Activated T-cell treated with anti-CD3 and anti-CD28 coated beads for 48 hours (primary cell): ENCODE measurements at places on chromosomes 6 and 20.

GRCh38 chr20:51480507-51481270, 61.8 kb downstream of the NFATC2 start:
- DNase-seq, result peak; percentile 68

- DNase-seq, result no peak
Observed at GRCh38 chr6:14126191-14126590, 8.6 kb downstream of the CD83 start.

DNA sequence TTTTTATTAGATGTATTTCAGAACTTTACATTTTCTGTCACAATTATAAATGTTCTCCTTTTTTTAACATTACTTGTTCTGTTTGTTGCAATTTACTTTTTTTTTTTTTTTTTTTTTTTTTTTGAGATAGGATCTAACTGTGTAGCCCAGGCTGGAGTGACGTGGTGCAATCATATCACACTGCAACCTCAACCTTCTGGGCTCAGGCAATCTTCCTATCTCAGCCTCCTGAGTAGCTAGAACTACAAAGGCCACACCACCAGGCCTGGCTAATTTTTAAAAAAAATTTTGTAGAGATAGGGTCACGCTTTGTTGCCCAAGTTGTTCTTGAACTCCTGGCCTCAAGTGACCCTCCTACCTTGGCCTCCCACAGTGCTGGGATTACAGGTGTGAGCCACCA, 15.1 kb upstream of the MBOAT1 start:
- DNase-seq, result no peak

DNA sequence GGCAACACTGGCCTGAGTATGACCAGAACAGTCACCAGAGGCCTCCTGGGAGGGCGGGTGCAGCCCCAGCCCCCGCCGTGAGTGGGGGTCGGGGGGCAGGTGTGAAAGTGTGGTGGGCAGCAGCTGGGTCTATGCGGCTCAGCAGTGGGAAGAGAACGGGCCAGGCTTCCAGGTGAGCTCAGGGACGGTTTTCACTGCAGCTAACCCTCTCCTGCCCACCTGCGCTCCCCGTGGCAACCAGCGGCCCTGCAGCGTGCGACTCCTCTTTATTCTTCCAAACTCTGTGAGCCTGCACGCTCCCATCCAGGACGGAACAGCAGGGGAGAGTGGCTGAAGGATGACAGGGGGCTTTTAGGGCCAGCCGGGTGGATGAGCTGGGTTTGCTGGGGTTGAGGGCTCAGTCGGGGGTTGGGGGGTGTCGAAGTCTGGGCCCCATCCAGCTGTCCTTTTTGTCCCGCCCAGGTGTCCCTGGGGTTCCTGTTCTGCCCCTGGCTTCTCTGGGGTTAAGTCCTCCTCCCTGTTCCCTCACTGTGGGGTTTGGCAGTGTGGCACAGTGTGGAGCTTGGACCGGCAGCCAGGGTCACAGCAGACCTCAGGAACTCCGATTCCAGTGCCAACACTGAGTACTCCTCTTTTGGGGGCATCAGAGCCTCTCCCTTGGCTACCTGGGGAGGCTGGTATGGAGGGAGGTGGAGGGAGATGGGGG, 859 bp upstream of the BIRC7 start:
- no peak for DNase-seq

- no peak for DNase-seq
Observed at GRCh38 chr6:40948570-40948969, 90.5 kb downstream of the UNC5CL start.

GRCh38 chr6:5729080-5729434, 277.7 kb downstream of the NRN1 start:
- DNase-seq, result no peak

DNA sequence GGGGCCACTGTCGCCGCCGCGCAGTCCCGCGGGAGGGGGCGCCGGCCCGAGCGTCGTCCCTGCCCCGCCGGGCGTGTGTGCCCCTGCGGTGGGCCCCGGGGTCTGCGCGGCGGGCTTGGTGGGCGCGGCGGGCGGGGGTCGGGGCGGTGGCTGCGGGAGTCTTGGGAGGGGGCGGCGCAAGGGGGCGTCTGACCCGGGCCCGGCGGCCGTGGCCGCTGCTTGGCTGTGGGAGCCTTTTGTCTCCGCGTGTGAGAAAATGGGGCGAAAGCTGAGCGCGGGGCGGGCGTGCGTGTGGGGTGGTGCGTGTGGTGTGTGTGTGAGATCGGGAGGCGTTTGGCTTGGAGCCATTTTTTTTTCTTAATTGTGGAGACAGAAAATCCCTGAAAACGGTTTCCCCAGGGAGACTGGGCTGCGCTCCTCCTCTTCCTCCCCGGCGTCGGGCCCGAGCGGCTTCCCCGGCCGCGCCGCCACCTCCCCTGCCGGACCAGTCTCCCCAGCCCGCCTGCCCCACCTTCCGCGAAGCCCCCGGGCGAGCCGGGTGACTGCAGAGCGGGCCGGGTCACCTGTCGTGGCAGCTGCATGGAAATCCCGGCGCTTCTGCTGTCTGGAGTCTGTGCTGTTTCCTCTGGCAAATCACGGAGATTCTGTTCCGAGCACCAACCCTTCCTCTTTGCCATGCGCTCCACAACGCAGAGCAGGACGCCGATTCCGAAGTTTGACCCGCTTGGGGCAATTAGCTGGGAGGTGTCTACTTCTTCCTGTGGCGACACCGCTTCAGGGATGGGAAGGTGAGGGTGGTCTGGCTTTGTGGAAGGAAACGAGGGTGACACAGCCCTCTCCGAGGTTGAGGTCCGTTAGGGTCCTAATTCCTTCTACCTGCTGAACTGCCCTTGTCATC, 64.4 kb downstream of the GTF2H5 start:
- DNase-seq, result peak; percentile 25

- DNase-seq, result no peak
Observed at GRCh38 chr20:37567671-37568588, 40.3 kb upstream of the BLCAP start.

DNA sequence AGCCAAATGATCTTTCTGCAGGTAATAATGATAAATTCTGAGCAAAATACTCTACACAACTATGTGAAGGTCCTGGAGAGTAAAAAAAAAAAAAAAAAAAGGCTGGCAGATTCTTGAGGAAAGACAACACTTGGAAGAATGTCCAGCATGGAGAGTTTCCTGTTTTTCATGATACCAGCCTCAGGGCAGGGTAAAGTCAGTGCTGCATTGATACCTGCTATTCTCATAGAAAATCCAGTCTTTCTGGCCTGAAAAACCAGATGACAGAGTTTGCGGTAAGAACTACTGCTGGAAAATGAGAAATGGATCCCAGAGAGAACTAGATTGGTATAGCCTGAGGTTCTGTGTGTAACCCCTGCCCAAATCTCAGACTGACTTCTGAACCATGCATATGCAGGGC, 89.1 kb downstream of the AFG1L start:
- no peak for DNase-seq

DNA sequence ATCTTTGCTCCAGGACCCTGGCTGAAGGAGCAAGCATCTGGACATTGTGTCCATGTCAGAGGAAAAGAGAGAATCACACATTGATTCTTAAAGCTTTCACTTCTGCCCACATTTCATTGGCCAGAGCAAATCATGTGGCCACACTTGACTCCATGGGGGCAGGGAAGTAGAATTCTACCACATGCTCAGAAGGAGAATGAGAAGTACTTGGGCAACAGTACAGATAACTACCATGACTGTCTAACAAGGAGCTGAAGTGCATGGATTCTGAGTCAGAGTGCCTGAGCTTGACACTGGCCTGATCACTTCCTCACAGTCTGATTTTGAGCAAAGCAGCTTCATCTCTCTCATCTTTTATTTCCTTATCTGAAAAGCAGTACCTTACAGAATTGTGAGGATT, 38.6 kb downstream of the GHRH start:
- no peak for DNase-seq

DNA sequence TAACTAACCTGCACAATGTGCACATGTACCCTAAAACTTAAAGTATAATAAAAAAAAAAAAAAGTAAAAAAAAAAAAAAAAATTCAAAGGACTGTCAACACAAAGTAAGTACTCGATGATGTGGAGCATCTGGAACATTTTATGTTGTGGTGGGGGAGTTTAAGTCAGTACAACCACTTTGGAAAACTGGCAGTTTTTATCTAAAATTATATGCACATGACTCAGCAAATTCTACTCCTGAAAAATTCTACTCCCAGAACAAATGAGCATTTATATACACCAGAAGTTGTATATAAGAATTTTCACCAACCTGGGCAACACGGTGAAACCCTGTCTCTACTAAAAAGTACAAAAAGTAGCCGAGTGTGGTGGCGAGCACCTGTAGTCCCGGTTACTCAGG, 36.9 kb upstream of the CCDC28A start:
- no peak for DNase-seq

DNA sequence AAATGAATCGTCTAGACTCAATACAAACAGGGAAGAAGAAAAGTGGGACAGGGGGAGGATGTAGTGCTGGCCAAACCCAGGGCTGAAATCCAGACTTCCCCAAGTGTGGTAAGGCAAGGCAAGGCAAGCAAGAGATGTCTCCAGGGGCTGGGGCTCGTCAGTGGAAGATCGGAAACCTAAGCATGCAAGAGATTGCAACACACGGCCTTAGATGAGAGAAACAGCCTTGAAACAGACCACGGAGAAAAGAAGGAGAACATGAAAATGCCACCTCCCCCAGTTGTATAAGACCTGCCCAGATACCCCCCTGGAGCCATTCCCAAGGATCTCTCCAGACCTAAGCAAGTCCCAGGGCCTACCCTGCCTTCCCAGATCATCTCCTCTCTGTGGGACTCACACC, 20.0 kb downstream of the VEGFA start:
- DNase-seq, result no peak

DNA sequence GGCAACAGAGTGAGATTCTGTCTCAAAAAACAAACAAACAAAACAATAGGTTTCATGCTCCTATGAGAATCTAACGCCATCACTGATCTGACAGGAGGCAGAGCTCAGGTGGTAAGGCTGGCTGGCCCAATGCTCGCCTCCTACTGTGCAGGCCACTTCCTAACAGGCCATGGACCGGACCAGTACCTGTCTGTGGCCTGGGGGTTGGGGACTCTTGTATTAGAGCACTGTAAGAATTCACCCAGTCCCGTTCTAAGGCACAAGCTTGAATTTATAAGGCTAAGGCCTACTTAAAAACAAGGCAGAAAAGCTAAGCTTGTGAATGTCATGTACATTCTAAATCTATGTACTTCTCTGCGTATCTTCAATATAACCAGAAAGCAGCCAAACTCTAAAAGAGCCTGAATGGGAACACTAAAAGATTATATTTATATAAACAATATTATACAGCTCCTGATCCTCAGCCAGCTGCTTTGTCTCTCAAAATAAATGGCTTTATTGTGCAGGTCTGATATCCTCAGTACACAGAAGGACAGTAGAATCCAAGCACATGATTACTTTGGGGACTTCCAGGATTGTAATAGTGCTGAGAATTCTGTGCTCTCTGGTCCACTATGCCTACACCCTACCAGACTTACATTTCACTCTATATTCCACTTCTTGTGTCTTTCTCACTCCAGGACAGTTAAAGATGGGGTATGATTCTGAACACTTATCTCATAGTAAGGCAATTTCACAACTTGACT, 64.5 kb upstream of the DST start:
- no peak for DNase-seq

- DNase-seq, result no peak
Observed at GRCh38 chr6:64113704-64114103, 478.1 kb downstream of the PHF3 start.

DNA sequence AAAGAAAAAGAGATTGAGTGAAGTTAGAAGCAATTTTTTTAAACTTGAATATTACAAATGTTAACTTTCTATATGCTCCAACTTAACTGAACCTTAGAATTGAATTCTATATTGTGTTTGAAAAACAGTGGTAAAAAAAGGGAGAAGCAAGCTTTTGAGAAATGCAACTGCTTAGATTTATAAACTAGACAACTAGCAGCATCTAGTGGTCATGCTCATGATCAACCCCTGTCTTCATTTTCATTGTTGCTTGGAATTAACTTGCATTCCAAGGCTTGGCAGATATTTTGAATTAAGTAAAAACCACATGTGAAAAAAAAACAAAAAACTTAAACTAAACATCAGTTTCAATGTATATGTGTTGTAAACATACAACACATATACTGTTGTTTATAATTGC, 113.1 kb downstream of the C6orf58 start:
- no peak for DNase-seq

GRCh38 chr6:166277892-166278578, 30.2 kb downstream of the PRR18 start:
- no peak for DNase-seq

- DNase-seq, result no peak
Observed at GRCh38 chr20:32456869-32457478, 98.8 kb downstream of the ASXL1 start.

DNA sequence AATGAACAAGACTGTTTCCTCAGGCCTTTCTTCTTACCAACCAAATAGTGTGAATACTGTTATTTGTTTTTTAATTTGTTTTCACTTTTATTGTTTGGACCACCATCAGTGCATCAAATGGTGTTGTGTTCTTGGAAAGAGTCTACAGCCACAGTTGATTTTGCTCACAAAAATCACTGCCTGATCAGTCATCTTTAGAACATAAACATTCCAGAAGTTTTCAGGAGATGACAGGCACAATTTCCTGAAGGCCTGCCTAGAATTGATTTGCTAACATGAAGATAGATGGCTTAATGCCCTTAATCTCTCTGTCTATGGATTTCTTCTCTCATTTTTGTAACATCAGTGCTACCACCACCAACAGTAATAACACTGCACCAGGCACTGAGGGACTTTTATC, 13.5 kb downstream of the IL22RA2 start:
- no peak for DNase-seq

- DNase-seq, result no peak
Observed at GRCh38 chr6:1297746-1298145, 14.2 kb upstream of the FOXQ1 start.

GRCh38 chr6:15990179-15990578, 138.7 kb upstream of the MYLIP start:
- DNase-seq, result no peak

- DNase-seq, result no peak
Observed at GRCh38 chr20:31869942-31870725, at the start of the genes DUSP15 and TTLL9. Gene DUSP15, minus strand, starts transcription at chr20:31870527. Its CDS starts 190 bp downstream, at chr20:31870337. Gene TTLL9, plus strand, starts transcription at chr20:31870634. Its CDS starts 493 bp downstream, at chr20:31871127.

DNA sequence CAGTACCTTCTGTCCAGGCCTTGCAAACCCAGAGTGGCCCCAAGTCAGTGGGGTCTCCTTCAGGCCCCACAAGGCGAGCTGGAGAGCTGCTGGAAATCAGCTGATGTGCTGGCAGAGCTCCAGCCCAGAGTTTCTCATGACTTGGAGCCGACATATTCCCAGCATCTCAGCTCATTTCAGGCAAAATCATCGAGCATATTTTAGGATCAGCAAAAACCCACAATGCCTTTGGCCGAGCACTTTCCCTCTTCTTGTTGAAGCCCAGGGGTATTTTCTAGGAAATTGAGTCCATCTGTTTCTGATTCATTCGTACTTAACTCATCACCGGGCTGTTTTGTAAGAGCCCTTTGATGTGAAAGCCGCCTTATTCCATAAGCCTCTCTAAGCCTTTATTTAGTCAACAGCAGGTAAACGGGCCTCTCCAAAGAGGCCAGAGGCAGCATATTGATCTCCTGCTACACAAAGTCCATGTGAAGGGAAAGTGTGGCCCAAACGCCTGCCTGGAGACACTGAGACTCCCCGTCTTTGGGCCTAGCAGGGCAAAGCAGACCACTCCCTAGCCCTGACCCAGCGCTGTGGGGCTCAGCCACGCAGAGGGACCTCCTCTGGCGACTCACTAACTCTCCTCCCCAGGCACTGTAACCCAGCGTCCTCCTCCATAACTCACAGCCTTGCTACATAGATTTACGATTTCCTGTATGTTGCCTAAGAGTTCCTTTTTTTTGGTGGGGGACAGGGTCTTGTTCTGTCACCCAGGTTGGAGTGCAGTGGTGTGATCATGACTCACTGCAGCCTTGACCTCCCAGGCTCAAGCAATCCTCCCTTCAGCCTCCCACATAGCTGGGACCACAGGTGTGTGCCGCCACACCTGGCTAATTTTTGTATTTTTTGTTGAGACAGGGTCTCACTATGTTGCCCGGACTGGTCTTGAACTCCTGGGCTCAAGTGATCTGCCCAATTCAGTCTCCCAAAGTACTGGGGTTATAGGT, 12.1 kb upstream of the C20orf203 start:
- DNase-seq, result no peak
